ENCODE measurements at places on chromosomes 12 and 14.
A peak's percentile ranks its signal among the peaks of the same experiment; 100 is the strongest.

GRCh38 chr12:65496617-65497016 is 218.1 kb downstream of the MSRB3 start:
- no peak for DNase-seq

GRCh38 chr12:68904351-68904962 is 28.5 kb downstream of the CPM start:
- DNase-seq: no peak

GRCh38 chr14:94540031-94540794 is 21.0 kb upstream of the SERPINA4 start:
- DNase-seq: no peak

- peak; percentile 23 for DNase-seq
These were observed 82.7 kb downstream of the BEGAIN start for GRCh38 chr14:100504372-100505078.

GRCh38 chr12:114764510-114764909 is 80.5 kb upstream of the TBX3 start:
- no peak for DNase-seq

DNA sequence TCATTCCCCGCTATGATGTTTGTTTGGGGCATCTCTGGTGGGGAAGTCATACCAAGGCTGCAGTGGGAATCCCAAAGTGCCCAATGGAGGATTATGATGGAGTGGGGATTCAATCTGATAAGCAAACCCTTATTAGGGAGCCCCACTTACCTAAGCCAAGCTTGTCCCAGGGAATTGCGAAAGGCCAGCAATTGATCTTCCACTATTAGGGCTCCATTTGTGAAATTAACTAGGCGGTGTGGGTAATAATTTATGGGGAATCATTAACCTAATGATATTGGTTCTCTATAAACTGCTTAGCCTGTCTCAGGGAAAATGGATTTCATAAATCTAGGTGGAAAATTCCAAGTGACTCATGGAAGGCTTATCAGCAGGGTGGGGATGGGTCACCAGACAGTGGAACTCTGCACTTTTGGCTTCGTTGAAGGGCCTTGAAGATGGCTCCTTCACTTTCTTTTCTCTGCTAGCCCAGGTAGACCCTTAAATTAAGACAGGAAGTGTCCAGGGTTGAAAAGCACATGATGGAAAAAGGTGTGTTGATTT is 113.0 kb upstream of the WSCD2 start:
- no peak for DNase-seq

- DNase-seq: no peak
These were observed 31.7 kb downstream of the LRTM2 start for GRCh38 chr12:1852076-1852475.

GRCh38 chr12:83461336-83461935 is 774.7 kb downstream of the TMTC2 start:
- no peak for DNase-seq

Measured in NCI-H146 (cell line).